Activated CD4-positive, alpha-beta memory T cell treated with anti-CD3 and anti-CD28 coated beads for 36 hours (primary cell): ENCODE measurements at places on chromosomes 12 and 14.
A peak's percentile ranks its signal among the peaks of the same experiment; 100 is the strongest.

DNA sequence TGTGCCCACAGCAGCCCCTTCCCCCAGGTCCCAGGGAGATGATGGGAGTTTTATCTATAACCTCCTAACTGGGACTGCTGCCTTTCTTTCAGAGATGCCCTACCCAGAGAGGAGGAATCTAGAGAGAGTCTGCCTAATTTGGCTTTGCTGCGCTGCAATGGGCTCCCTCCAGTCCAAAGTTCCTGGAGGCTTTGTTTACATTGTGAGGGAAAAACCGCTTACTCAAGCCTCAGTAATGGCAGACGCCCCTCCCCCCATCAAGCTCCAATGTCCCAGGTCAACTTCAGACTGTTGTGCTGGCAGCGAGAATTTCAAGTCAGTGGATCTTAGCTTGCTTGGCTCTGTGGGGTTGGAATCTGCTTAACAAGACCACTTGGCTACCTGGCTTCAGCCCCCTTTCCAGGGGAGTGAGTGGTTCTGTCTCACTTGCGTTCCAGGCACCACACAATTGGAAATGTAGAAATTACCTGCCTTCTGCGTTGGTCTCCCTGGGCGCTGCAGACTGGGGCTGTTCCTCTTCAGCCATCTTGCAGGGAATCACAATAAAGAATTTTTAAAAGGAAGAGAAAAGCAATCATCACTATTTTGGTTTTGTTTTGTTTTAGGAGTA, 262.5 kb downstream of the FOXG1 start:
- DNase-seq, result no peak

- DNase-seq, result peak; percentile 58
Measured at GRCh38 chr12:51863933-51864832, 15.7 kb upstream of the FIGNL2 start.

- no peak for DNase-seq
Measured at GRCh38 chr14:34501004-34501580, 38.4 kb downstream of the EAPP start.

- DNase-seq, result no peak
Measured at GRCh38 chr12:49491823-49492222, 47.0 kb upstream of the KCNH3 start.

DNA sequence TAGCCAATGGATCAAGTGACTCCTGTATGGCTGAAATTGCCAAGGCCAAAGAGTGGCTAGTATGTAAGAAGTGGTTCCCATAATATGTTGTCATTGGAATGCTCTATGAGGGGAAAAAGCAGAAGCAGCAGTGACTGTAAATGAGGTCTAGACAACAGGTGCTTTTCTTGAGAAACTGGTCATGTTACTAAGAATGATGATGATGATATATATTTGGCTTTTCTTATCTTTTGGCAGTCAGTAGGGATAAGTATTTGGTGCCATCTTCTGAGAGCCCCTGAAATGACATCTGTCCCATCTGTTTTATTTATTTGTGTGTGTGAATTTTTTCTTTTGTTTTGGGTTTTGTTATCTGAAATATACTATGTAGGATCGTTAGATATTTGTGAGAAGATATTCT, 141.7 kb downstream of the SYT1 start:
- DNase-seq, result no peak

DNA sequence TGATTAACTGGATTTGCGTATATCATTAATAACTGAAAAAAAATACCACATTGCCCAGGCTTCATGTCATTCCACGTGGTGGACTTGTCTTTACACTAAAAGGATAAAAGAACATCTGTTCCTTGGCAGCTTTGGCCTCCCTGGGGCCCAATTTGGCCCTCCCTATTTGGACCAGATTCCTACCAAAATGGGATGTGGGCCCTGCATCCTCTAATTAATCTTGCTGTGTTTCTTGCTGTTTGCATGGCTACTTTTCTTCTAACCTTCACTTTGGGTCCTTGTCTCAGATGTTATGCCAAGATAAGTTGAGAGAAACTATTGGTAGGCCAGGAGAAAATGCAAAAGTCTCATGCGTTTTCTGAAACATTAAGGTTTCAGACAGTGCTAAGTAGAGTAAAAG, 57.5 kb downstream of the PTHLH start:
- no peak for DNase-seq

GRCh38 chr12:32139064-32139421, 32.4 kb downstream of the BICD1 start:
- peak; percentile 67 for DNase-seq
